Neuronal stem cell (in vitro differentiated cells): ENCODE measurements at places on chromosomes 12 and 14.
A peak's percentile ranks its signal among the peaks of the same experiment; 100 is the strongest.

- DNase-seq = no peak
- H3K4me1 ChIP-seq = no peaks in the 10 kb centered on the region
- no peak overlapping the region for H3K4me3 ChIP-seq
- no peaks in the 10 kb centered on the region for H3K36me3 ChIP-seq
- H3K27me3 ChIP-seq = no peaks in the 10 kb centered on the region
- H3K27ac ChIP-seq = no peak overlapping the region
Observed at GRCh38 chr12:88834226-88834625, 254.0 kb upstream of the KITLG start.

GRCh38 chr12:57315681-57316080 is 64.7 kb upstream of the STAC3 start:
- H3K36me3 ChIP-seq = no peaks in the 10 kb centered on the region
- H3K4me1 ChIP-seq = no peaks in the 10 kb centered on the region
- no peak for DNase-seq
- H3K27ac ChIP-seq = no peak overlapping the region
- H3K4me3 ChIP-seq = no peak overlapping the region
- H3K27me3 ChIP-seq = no peaks in the 10 kb centered on the region

DNA sequence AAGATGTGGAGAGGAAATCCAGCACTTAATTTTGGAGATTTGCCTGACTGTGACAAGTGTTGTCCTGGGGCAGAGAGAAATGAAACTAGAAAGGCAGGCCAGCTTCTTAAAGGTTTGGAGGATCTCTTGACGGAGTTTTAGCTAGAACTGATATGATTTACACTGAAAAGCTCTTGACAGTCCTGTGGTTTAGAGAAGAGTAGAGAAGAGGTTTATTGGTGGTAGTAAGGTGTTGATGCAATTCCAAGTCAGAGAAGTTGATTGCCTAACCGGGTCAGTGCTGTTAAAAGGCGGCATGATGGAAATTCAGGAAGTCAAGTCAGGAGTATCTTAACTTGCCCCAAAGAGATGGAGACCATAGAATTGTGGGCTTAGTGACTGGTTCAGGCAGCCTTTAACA is 89.0 kb upstream of the TRAF3 start:
- H3K27ac ChIP-seq = no peak overlapping the region
- no peaks in the 10 kb centered on the region for H3K27me3 ChIP-seq
- DNase-seq = no peak
- H3K4me1 ChIP-seq = peaks cover 8% of the 10 kb centered on the region

DNA sequence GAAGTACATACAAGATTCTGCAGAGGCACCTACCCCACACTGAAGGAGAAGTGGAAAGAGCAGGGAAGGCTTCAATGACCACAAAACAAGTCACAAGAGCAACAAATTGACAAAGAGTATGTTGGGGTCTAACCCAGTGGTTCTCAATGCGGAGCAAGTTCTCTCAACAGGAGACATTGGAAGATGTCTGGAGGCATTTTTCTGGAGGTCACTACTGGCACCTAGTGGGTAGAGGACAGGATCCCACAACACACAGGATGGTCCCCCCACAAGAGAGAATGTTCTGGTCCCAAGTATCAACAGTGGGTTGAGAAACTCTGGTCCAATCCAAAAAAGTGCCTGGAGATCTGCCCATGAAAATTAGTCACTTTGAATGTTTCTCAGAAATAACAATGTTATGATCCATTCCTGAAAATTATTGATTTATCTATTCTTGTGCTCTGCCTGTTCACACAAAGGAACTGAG is 3.4 kb downstream of the SSH1 start:
- no peak overlapping the region for H3K4me3 ChIP-seq
- H3K4me1 ChIP-seq = peaks cover 20% of the 10 kb centered on the region
- no peak for DNase-seq
- H3K27me3 ChIP-seq = no peaks in the 10 kb centered on the region

DNA sequence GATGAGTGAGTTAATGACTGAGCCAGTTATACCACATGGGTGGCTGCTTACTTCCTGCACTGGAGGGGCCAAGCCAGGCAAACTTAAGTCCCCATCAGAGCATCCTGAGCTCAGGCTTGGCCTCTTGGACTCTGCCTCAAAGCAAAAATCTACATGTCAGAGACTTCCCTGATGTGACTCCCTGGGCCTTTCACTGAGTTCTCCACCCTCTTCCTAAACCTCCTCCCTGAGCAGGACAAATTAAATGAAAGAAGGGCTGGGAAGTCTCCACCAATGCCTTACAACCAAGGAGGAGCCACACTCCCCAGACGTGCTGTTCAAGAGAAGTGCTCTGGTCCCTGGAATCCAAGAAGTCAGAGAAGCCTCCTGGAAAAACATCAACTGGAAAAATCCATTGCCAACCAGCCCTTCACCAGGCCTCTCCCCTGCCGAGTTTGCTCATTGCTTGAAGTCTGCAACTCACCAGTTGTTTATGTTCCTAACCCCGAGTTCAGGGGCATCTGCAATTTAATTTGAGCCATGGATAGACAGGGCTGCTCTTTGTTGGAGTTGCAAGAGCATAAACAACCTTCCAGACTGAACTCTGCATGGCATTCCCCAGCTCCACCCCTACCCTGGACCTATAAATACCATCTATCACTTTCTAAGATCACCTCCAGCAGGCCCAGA is 160.5 kb downstream of the ANO2 start:
- no peaks in the 10 kb centered on the region for H3K36me3 ChIP-seq
- no peak overlapping the region for H3K4me3 ChIP-seq
- no peak overlapping the region for H3K27ac ChIP-seq
- no peak for DNase-seq
- no peaks in the 10 kb centered on the region for H3K27me3 ChIP-seq

DNA sequence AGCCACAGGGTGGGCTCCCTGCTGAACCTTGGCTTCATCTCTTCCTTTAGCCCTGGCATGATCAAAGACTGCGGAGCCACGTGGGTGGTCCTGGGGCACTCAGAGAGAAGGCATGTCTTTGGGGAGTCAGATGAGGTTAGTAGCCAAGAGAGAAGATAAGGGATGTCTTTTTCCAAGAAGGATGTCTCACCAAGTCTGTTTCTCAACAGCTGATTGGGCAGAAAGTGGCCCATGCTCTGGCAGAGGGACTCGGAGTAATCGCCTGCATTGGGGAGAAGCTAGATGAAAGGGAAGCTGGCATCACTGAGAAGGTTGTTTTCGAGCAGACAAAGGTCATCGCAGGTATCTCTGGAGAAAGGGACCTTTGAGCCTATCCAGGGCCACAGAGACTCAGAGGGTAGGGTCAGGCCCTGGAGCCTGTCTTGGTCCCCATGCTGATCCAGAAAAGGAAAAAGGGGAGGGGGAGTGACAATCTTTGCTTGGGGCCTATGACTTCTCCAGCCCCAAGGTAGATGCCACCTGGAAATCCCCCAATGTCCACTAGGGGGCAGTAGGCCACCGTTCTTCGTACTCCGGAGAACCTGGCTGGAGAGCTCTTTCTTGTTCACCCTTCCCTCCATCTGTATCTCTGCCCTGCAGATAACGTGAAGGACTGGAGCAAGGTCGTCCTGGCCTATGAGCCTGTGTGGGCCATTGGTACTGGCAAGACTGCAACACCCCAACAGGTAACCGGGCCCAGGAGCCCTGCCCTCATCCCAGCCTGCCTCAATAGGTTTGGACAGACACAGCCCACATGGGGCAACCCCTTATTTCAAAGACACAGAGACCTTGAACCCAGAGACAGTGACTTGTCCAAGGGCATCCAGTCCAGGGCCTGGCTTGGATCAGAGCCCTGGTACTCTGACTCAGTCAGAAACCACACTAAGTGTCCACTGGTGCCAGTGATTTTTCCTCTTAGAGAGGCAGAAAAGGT is 2.0 kb downstream of the TPI1 start:
- peaks cover 23% of the 10 kb centered on the region for H3K36me3 ChIP-seq
- no peak overlapping the region for H3K27ac ChIP-seq
- DNase-seq = peak; percentile 87
- no peaks in the 10 kb centered on the region for H3K27me3 ChIP-seq
- H3K4me1 ChIP-seq = peaks cover 22% of the 10 kb centered on the region

- DNase-seq = no peak
- no peak overlapping the region for H3K27ac ChIP-seq
- H3K36me3 ChIP-seq = peaks cover 3% of the 10 kb centered on the region
- H3K4me3 ChIP-seq = no peak overlapping the region
Observed at GRCh38 chr14:52434955-52435354, 117.3 kb downstream of the TXNDC16 start.

DNA sequence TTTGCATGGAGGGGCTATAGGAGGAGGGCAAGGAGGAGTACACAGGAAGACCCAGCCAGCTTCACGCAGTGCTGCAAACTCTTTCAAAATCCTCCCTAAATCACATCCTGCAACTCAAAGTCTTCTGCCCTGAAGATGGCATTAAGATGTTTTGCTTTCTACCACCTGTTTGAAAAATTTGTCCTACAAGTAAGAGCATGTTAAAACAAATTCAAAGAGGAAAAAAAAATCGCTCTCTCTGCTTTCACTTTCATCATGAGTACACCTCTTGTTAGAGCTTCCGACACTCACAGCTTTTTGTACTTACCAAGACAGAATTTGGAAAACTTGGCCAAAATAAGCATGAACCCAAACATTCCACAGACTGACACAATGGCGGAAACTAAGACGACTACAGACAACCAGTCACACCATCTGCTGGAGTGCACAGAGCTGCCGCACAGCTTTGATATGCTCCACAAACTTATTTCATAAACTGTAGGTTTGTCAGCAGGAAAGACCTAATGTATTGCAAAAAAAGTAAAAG is 21.3 kb downstream of the GCH1 start:
- H3K4me3 ChIP-seq = no peak overlapping the region
- no peaks in the 10 kb centered on the region for H3K27me3 ChIP-seq
- no peak for DNase-seq
- H3K27ac ChIP-seq = no peak overlapping the region
- H3K4me1 ChIP-seq = no peaks in the 10 kb centered on the region

- H3K4me3 ChIP-seq = peak within 1 kb of the TSS; percentile 91
- no peak within 1 kb of the TSS for H3K27ac ChIP-seq
- peaks cover 15% of the 10 kb centered on the region for H3K4me1 ChIP-seq
- DNase-seq = no peak
- no peaks in the 10 kb centered on the region for H3K27me3 ChIP-seq
Observed at GRCh38 chr14:76761136-76761959, at the start of gene VASH1. Gene VASH1, plus strand, starts transcription at chr14:76761468. Its CDS starts 1,354 bp downstream, at chr14:76762822.

DNA sequence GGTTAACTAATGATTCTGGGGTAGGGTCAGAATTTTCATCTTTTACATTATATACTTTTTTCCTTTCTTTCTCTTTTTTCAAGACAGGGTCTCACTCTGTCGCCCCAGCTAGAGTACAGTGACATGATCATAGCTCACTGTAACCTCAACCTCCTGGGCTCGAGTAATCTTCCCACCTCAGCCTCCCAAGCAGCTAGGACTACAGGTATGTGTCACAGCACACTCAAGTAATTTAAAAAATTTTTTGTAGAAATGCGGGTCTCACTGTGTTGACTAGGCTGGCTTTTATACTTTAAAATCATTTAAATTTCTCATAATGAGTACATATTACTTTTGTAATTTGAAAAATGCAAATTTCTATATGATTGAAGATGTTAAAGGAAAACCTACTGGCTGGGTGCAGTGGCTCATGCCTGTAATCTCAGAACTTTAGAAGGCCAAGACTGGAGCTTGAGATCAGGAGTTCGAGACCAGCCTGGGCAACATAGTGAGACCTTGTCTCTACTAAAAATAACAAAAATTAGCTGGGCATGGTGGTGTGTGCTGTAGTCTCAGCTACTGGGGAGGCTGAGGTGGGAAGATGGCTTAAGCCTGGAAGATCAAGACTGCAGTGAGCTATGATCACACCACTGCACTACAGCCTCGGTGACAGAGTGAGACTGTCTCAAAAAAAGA is 25.7 kb downstream of the R3HDM2 start:
- no peak overlapping the region for H3K4me3 ChIP-seq
- no peaks in the 10 kb centered on the region for H3K4me1 ChIP-seq
- H3K27ac ChIP-seq = no peak overlapping the region
- H3K27me3 ChIP-seq = no peaks in the 10 kb centered on the region
- no peak for DNase-seq
- no peaks in the 10 kb centered on the region for H3K36me3 ChIP-seq

DNA sequence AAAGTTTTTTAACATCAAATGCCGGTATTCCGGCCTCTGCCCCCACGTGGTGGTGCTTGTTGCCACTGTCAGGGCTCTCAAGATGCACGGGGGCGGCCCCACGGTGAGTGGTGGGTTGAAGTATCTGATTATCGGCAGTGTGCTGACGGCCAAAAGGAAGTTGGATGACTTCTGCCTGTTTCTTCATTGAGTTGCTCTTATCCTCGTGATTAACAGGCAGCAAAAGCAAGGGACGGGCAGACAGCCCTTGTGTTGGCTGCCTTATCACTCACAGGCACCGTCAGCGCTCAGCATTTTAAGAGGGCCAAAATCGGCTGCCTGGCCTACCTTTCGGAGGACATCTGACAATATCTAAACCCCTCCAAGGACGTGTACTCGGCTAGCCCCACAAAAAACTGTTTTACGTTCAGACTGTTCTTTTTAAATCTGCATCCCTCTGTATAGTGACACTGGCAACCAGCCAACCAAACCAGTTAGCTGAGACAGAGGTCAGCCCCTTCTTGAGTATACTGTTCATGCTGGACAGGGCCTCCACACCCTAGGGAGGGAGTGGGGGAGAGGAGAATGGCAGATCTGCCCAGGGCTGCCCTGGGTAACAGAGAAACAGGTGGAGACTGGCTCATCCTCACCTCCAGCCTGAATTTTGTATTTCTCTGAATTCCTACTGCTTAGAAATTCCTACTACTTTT is 22.9 kb upstream of the AKAP5 start:
- H3K36me3 ChIP-seq = peaks cover 32% of the 10 kb centered on the region
- no peak for DNase-seq
- H3K4me3 ChIP-seq = no peak overlapping the region
- H3K27ac ChIP-seq = no peak overlapping the region
- no peaks in the 10 kb centered on the region for H3K4me1 ChIP-seq

GRCh38 chr14:102016420-102017090 is 52.2 kb downstream of the DYNC1H1 start:
- no peak overlapping the region for H3K27ac ChIP-seq
- DNase-seq = no peak
- H3K36me3 ChIP-seq = peaks cover 81% of the 10 kb centered on the region
- H3K4me3 ChIP-seq = no peak overlapping the region
- H3K27me3 ChIP-seq = no peaks in the 10 kb centered on the region

DNA sequence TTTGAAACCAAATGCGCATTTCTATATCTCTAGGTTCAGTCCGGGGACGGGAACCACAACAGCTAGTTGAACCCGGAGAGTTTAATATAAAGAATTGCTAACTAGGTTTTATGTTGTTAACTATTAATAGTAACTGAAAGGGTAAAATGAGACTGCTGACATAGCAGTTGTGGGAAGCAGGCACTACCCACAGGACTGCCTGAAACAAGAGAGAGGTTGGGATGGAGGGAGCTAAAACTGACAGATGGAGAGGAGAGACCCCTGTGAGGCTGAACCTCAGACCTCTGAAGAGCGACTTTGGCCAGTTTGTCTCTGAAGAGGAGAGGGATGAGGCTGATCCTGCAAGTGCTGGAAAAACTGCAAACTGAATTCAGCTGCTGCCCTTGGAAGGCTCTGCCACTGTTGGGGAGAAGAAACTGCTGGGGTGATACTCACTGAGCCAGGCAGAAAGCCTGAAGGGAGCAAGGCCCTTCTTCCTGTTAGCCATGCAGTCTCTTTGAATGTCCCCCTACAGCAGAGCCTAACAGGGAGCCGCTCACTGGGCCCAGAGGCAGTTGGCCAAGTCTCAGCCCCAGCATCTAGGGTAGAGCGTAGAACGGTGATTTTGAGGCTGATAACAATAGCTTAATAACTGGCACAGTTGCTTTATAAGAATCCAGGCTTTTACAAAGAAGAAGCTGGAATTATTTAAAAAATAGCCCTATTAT is 172.2 kb downstream of the NPAS3 start:
- no peaks in the 10 kb centered on the region for H3K36me3 ChIP-seq
- no peak overlapping the region for H3K27ac ChIP-seq
- peaks cover 2% of the 10 kb centered on the region for H3K4me1 ChIP-seq
- no peak for DNase-seq
- H3K4me3 ChIP-seq = no peak overlapping the region
